ENCODE measurements at places on chromosomes 3 and 15.

GRCh38 chr3:113103588-113103987 is 107.8 kb upstream of the BOC start:
- DNase-seq = no peak

GRCh38 chr3:37700466-37701248 is 161.0 kb upstream of the CTDSPL start:
- DNase-seq = no peak

DNA sequence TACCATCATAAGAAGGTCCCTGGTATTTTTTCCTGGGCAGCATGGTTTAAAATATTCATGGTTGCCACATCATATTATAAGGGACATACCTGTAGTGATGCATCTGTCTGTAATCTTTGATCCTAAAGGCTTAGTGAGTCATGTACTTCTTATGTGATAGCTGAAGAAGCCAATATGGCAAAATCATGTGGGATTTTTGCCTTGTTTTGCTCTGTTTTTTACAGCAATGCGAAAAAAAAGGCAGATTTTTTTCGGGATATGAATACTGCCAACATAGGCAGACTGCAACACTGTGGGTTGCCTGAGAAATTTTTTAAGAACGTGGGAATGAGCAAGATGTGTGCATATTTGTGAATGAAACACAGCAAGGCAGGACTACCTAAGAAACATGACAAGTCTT is 11.3 kb upstream of the PYGO1 start:
- DNase-seq = no peak

- no peak for DNase-seq
Observed at GRCh38 chr3:172595664-172596393, 72.6 kb upstream of the TNFSF10 start.

DNA sequence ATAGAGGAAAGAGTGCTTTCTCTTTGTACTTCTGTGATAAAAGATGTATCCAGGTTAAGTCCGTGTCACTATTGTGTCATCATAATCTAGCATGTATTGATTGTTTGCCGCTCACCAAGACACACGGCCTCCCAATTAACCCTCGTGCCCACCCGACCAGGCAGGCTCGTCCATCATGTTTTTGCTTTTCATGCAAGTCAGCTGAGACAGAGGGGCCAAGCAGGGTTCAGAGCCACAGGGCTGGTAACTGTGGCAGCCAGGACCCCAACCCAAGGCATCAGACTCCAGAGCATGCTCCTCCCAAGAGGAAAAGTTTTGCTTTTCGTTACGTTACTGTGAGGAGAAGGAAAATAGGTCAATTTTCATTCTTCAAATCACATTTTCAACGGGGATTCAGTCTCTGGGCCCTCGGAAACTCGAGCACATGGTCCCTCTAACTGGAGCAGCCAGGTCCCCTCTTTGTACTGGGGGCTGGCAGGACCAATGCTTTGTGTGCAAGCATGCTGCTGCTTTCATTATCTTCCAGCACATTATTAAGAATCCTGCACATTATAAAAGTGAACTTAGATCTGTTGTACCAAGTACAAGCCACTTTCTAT is 161.1 kb upstream of the TOPAZ1 start:
- no peak for DNase-seq

GRCh38 chr15:95498961-95499360 is 831.5 kb upstream of the NR2F2 start:
- DNase-seq = no peak

GRCh38 chr3:4416961-4417360 is 50.1 kb downstream of the SUMF1 start:
- no peak for DNase-seq

DNA sequence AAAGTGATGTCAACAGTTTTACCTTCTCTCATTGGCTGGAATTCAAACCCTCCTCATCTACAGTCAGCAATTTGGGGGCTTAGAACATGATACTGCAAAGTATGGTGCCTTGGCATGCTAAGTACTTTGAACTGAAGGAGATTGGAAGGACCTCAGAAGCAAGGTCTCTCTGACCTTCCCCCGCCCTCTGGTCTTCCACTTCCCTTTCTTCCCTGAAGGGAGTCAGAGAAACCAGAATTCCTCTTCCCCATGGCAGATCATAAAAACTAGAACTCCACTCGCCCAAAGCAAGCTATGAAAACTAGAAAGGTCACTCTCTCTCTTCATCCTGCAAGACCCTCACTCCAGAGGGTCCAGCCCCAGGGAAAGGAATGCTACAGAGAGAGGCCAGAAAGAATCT is 64.2 kb downstream of the CD200R1L start:
- DNase-seq = no peak

- DNase-seq = no peak
Observed at GRCh38 chr15:22981051-22981840, 1.1 kb upstream of the CYFIP1 start.

GRCh38 chr15:52309154-52309548 is 13.5 kb upstream of the MYO5C start:
- no peak for DNase-seq

GRCh38 chr3:78148986-78149717 is 1109.3 kb downstream of the ROBO2 start:
- no peak for DNase-seq

DNA sequence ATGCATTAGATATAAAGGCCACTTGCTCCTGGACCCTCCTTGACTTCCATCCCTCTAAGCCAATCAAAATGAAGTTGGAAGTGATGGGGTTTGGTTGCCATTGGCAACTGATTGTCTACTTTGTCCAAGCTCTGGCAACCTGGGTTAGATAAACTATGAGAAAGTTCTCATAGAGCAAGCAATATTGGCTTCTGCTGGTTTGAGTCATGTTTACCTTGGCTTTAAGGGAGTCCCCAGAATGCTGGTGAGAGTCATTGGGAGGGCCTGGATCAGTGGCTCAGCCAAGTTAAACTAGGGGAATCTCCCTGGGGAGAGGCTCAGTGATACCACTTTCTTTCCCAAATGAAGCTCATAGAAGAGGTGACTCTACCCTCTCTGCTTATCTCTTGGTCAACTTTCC is 176.3 kb upstream of the ROPN1 start:
- DNase-seq = no peak

- DNase-seq = no peak
Observed at GRCh38 chr15:30896211-30896606, 7.5 kb upstream of the FAN1 start.

DNA sequence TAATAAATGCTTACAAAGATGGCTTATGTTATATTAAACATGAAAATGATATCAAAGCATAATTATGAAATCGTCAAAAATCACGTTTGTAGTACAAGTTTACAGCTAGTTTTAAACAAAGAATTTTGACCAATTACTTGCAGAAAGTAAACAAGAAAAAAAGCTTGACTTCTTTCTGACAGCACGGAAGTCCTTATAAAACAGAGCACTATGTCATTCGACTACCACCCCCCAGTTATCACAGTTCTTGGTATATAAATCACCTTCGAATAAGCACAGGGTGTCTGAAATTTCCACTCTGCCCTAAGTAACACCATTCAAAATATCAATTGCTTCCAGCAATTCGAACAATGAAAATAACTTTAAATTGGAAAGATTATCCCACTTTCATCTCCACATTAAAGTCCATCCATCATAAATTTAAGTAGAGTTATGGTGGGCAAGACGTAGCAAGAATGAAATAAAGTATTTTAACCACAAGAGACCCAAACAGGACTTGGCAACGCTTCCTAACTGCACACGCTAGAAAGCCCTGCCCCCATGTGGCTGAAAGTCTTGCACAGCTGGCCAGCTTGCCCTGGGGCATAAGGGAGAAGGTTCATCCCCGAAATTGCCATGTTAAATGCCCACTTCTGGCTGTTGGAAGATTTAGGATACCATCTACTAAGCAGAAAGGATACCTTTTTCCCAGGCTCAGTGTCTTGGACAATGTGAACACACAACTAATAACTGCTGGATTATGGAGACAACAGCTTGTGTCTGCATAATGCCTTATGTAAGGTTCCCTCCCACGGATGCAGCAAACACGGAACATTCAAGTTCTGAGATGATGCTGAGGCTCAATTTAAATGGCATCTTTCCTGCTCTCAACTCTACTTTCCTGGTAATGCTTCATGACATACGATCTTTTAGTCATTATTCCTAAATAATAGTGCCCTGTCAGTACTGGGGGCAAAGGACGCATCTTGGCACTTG is 116.4 kb upstream of the TJP1 start:
- DNase-seq = no peak

DNA sequence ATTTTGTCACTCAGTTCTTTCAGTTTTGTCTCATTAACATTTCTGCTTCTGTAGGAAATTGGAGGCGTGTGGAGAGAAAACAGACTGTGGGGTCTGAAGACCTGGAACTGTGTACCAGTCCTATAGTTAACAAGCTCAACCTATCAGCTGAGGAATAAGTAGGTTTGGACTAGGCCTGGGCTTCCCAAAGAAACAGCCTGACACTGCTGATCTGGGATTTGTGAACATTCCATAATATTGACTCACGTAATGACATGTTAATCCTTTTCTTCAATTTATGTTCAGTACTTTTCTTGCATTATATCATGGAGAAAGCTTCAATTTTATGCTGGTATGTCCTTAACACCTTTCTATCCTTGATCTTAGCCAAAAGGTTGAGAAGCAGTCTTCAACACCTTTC is 181.6 kb upstream of the RORA start:
- no peak for DNase-seq

GRCh38 chr3:187098923-187099512 is 40.3 kb downstream of the RPL39L start:
- DNase-seq = no peak

DNA sequence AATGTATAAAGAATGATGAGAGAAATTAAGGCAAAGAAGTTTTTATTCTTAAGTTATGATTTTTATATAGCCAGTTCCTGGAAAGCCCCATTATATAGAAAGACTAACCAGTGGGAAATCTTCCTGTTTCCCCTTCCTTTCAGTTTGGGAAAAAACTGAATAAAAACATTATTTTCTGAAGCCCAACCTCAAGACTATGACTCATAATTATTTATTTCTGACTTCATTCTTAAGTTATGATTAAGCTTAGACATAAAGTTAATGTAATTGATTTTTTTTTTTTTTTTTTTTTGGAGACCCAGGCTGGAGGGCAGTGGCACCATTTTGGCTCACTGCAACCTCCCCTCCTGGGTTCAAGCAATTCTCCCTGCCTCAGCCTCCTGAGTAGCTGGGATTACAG is 55.8 kb downstream of the TRPC1 start:
- no peak for DNase-seq

DNA sequence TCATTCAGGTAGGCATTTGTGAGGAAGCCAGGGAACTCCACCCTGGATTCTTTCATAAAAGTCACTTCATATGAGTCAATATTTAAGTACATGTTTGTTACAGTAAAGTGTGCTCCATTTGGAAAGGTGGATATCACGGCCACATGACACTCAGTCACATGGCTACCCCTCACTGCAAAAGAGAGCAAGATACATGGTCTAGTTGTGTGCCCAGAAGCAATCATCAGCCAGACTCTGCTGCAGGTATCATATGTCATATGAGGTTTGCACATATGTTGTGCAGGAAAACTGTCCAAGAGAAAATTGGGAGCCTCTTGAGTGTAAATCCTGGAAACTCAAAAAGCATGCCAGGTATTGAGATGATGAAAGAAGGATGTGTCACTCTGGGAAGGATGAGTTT is 55.0 kb upstream of the NMNAT3 start:
- DNase-seq = no peak

DNA sequence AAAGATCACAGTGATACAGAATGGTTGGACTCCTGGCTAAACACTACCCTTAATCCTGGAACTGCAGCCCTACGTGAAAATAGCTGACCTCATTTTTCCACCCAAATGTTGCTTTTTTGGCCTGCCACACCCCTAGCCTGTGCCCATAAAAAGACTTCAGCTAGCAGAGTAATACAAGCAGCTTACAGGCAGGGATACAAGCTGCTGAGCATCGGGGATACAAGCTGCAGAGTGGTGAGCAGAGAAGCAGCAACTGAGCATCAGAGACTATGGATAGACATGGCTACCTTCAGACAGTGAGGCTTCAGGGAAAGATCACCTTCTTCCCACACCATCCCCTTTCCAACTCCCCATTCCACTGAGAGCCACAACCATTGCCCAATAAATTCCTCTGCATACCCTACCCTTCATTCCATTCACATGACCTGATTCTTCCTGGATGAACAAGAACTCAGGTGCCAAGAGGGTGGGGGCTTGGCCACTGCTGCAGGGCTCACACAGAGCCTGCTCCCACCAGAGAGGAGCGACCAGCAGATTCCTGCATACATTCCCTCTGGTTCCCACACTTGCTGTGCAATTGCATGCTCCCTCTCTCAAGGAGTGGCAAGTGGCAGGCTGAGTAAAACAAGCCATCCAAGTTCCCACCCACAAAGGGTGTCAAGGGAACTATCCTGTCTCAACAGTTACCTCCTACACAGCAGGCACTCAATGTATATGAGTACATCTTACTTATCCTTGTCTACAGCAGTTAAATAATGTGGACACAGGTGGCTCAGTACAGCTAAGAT is 217.5 kb downstream of the ALCAM start:
- no peak for DNase-seq

- no peak for DNase-seq
Observed at GRCh38 chr15:63938486-63939061, 104.8 kb upstream of the HERC1 start.

- no peak for DNase-seq
Observed at GRCh38 chr3:186815435-186815834, 9.2 kb upstream of the RFC4 start.

DNA sequence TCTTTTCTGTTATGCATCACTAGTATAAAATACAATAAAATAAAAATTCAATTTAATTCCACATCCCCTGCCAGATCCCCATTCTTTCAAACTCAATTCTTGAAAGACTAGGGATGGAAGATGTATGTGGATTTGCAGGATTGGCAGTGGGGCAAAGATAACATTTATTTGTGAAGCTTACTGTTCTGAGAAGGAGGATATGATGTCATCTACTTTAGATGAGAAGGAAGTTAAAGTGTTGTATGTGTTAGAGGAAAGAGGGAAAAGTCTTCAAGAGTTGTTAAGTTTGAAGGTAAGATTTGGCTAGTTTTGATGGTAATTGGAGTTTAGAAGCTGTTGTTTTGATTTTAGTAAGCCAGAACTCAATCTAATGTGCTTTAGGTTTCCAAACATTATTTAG is 845.1 kb upstream of the NR2F2 start:
- no peak for DNase-seq

GRCh38 chr3:180049391-180049790 is 12.7 kb upstream of the PEX5L start:
- no peak for DNase-seq

DNA sequence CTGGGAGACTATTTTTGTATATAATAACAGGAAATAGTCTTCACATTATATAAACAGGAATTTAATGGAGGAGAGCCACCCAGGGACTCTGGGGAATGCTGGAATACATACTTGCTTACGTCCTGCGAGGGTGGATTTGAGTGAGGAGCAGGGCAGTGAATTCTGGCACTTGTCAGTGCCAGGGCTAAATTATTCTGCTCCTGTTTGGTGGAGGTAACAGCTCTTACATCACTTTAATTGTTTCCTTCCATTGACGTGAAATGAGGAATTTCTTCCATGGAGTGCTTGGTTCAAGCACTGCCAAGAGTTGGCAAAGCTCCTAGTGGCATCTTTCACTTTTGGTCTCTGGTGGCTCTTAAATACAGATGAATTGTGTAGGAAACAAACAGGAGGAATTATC is 94.1 kb upstream of the GOLGA8J start:
- no peak for DNase-seq

GRCh38 chr3:119145500-119146167 is at the start of gene TEX55:
TSS of gene TEX55 (plus strand) at chr3:119146165. CDS start at chr3:119146190, 25 bp downstream.
- no peak for DNase-seq

All from amygdala (tissue), 56 donors.